ENCODE measurements at places on chromosomes 11 and 22. TPM values are rescaled to one million over a fixed set of nuclear protein-coding genes. Genes with fewer than 3 reads are reported as not detected.

Gene INS
- not detected for total RNA-seq

Gene SUSD2
- total RNA-seq: 0.31 TPM

Gene FOLR1
- not detected for total RNA-seq

Gene RTL10
- 20.7 TPM for total RNA-seq

Gene H19
- total RNA-seq: 2.8 TPM

Gene MCAM
- total RNA-seq: 12.8 TPM

Gene APOL5
- not detected for total RNA-seq

Gene PPM1F
- total RNA-seq: 30.7 TPM

Gene LRRC74B
- 0.31 TPM for total RNA-seq

Gene PGA3
- not detected for total RNA-seq

Gene SAA1
- not detected for total RNA-seq

Gene LARGE2
- total RNA-seq: 0.31 TPM

Gene PHOX2A
- not detected for total RNA-seq

Gene MYO7A
- total RNA-seq: 1.6 TPM

Gene PDGFD
- total RNA-seq: 13.1 TPM

Gene DMC1
- 4.1 TPM for total RNA-seq

Gene MSANTD2
- total RNA-seq: 32.9 TPM

Gene SAA2
- not detected for total RNA-seq

Gene SLC22A6
- 1.3 TPM for total RNA-seq

Gene PLAAT5
- total RNA-seq: 1.9 TPM

Gene NAALAD2
- 9.1 TPM for total RNA-seq

Gene OSBP2
- 62.3 TPM for total RNA-seq

Gene TYR
- not detected for total RNA-seq

Gene IFITM1
- 1.3 TPM for total RNA-seq

Gene GLB1L2
- 2.2 TPM for total RNA-seq

Gene MIOX
- not detected for total RNA-seq

Gene P4HA3
- not detected for total RNA-seq

Gene DDI1
- not detected for total RNA-seq

Gene HEPACAM
- 18.2 TPM for total RNA-seq

Gene OR5B2
- total RNA-seq: not detected

Gene PRODH
- 2.8 TPM for total RNA-seq

Gene MOV10L1
- 1.9 TPM for total RNA-seq

Gene BIK
- not detected for total RNA-seq

Gene TST
- total RNA-seq: 5.0 TPM

Gene TRIM49
- not detected for total RNA-seq

Gene SAA4
- not detected for total RNA-seq

Gene VWA5A
- total RNA-seq: 4.1 TPM

Gene GAS2
- 12.5 TPM for total RNA-seq

Gene CKAP5
- total RNA-seq: 205 TPM

Gene PEX26
- 19.1 TPM for total RNA-seq

Gene OR8D1
- not detected for total RNA-seq

Gene C11orf97
- total RNA-seq: not detected

Gene TMEM123
- total RNA-seq: 149 TPM

Gene CD6
- total RNA-seq: not detected

Gene NLRP14
- 1.6 TPM for total RNA-seq

Gene SYCE3
- total RNA-seq: not detected

Gene SLC22A25
- not detected for total RNA-seq

Gene UBASH3B
- total RNA-seq: 25.7 TPM

Gene RBMXL2
- total RNA-seq: 0.31 TPM

Gene DTX4
- 96.4 TPM for total RNA-seq

Gene GSTT2B
- 1.9 TPM for total RNA-seq

Gene HSPA8
- 2,873 TPM for total RNA-seq

Gene OR52E8
- total RNA-seq: 0.63 TPM

Gene FJX1
- 69.2 TPM for total RNA-seq

Gene SLC22A12
- total RNA-seq: not detected

Gene FGF3
- total RNA-seq: not detected

Gene CNTF
- 5.6 TPM for total RNA-seq

Gene PI4KA
- 131 TPM for total RNA-seq
